ENCODE measurements at places on chromosomes 1 and 21.

DNA sequence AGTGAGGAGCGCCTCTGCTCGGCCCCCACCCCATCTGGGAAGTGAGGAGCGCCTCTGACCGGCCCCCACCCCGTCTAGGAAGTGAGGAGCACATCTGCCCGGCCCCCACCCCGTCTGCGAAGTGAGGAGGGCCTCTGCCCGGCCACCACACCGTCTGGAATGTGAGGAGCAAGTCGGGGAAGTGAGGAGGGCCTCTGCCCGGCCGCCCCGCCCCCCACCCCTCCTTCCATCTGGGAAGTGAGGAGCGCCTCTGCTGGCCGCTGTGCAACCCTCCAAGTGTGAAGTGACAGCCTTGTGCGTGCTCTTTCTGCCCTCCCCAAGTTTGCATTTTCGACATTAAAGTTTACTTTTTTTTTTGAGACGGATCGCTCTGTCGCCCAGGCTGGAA, 5.1 kb upstream of the ZZZ3 start:
- DNase-seq, result no peak

DNA sequence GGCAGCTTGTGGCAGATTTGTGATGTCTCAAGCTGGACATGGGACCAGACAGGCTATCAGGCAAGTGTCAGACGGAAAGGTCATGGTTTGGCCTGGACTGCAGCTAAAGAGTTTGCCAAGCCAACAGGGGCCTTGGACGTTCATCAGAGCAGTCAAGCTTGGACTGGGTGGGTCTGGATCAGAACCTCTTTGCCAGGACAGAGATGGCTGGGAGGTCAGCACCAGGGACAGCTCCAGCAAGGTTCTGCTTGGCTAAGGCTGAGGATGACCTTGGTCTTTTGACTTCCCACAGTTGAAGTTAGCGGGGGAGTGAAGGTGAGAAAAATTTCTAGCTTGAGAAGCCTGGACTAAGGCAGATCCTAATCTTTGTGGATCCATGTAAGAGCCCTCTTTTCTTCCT, 68.1 kb downstream of the GRIK3 start:
- DNase-seq, result no peak

- DNase-seq, result no peak
These were observed 191.2 kb upstream of the GREM2 start for GRCh38 chr1:240803151-240803550.

DNA sequence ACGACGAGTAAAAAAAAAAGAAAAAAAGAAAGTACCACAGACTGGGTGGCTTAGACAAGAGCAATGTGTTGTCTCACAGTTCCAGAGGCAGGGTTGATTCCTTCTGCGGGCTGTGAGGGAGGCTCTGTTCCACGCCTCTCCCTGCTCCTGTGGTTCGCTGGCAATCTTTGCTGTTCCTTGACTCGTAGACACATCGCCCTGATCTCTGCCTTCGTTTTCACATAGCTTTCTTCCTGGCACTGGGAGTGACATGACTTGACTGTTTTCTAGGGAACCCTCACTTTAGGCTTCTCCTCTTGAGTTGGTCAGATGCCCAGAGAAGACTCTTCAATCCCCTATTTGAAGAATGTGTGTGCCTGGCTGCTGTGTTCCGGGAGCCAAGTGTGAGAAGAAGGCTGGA, 133.6 kb downstream of the TM2D1 start:
- no peak for DNase-seq

- DNase-seq, result no peak
These were observed 16.6 kb downstream of the NOC2L start for GRCh38 chr1:942411-942821.

DNA sequence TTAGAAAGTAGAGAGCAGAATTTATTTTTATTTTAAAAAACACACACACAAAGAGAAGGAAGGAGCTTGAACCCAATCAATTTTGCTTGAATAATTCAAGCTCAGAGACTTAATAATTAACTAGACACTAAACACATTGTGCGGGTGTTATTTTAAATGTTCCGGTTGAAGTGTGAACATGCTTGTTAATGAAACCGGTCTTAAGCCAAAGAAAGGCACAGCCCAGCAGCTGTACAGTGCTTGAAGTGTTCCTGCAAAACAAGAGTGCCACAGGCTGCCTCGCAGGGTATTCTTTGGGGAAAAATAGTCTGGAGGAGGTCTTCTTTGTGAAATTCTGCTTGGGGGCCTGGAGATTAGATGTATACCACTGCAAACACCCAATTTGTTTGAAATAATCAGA, 2.2 kb upstream of the CDC42BPA start:
- peak; percentile 25 for DNase-seq

- DNase-seq, result peak; percentile 24
These were observed at the start of gene SCMH1 for GRCh38 chr1:41241749-41242341. Gene SCMH1, minus strand, starts transcription at chr1:41242306. Its CDS starts 56,173 bp downstream, at chr1:41186133.

- no peak for DNase-seq
These were observed 94.2 kb upstream of the SERBP1 start for GRCh38 chr1:67524143-67525052.

DNA sequence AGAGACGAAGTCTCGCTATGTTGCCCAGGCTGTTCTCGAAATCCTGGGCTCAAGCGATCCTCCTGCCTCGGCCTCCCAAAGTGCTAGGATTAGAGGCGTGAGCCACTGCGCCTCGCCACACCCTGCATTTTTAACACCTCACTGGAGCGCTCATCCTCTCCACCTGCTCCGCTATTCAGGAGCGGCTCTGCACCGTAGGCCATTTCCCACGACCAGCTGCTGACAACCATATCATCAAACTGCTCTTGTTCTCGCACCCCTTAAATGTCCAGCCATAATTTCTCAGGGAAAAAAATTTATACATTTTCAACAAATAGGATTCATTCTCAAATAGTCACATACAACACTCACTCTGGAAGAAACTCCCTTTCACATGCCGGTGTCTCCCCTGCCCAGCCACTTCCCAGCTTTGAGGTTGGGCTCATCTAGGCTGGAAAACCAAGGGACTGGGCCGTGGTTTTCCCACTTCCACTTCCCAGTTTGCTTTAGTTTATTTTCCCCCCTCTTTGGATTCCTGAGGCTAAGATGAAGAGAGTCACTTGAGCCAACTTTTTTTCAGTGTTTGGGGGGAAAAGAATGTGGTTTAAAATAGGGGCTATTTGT, 639 bp upstream of the IPO9 start:
- no peak for DNase-seq

DNA sequence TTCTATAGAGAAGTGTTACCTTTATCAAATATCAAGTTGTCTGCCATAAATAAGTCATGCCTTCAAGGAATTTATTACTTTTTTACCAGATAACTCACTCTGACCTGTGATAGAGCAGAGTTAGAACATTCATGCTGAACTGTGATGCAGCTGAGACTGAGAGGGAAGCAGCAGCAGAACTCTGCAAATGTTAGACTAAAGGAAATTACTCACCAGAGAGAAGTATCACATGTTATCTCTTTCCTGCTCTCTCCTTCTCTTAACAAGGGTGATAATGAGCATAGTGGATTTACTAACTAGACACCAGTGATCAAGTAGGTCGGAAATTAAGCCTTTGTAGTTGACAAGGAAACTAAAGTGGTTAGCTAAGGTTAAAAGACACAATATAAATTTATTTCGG, 181.6 kb downstream of the RASAL2 start:
- no peak for DNase-seq

GRCh38 chr21:37358397-37358796, 8.2 kb upstream of the DYRK1A start:
- DNase-seq, result no peak

GRCh38 chr1:207950750-207951149, 39.8 kb upstream of the CD34 start:
- no peak for DNase-seq

DNA sequence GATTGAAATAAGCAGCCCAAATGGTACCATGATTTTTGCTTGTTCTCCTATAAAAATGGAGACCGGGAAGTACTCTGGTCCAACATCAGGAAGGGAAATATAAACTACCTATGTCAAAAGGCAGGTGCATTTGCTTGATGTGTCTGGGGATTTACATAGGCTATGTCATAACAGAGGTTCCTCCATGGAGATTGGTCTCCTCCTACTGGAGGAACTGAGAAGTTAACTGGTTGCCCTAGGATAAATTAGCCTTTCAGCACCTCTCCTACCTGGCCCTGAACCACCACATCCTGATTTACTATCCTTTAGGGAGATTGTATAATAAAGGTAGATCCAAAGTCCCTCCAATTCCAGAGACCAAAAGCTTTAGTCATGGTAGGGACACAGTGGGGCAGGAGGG, 1109.3 kb upstream of the B3GALT2 start:
- DNase-seq, result no peak

DNA sequence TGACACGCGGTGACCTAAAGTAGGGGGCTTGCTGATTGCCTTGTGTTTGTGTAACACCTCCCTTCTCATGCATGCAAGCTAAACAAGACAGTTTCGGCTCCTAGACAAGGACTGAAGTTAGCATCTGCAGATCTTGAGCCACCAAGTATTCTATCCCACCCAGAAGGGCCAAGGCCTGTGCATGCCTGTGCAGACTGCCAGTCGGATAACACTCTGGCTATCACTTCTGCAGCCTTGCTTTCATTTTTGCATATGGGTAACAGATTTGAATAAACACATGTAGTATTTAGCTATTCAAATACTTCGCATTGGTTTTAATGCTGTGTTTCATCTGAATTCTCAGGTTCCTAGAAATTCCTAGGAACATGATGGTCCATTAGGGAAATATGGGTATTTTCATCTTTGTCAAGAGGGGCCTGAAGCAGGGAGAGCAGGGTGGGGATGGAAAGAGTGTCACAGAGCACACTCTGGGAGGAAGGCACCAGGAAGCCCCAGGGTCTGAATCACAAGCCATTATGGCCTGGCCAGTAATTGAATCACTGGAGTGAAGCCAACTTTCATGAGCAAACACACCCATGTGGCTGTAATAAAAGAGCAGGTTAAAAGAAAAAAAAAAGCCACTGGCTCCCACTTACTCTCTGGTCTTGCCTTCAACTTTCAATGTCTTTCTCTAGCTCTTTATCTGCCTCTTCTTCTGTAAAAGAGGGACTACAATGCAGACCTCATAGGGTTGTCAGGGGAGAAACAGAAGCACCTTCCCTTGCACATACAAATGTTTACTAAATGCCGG, 28.3 kb downstream of the GADD45A start:
- DNase-seq, result no peak

GRCh38 chr1:87712261-87713010, 383.8 kb downstream of the LMO4 start:
- no peak for DNase-seq

DNA sequence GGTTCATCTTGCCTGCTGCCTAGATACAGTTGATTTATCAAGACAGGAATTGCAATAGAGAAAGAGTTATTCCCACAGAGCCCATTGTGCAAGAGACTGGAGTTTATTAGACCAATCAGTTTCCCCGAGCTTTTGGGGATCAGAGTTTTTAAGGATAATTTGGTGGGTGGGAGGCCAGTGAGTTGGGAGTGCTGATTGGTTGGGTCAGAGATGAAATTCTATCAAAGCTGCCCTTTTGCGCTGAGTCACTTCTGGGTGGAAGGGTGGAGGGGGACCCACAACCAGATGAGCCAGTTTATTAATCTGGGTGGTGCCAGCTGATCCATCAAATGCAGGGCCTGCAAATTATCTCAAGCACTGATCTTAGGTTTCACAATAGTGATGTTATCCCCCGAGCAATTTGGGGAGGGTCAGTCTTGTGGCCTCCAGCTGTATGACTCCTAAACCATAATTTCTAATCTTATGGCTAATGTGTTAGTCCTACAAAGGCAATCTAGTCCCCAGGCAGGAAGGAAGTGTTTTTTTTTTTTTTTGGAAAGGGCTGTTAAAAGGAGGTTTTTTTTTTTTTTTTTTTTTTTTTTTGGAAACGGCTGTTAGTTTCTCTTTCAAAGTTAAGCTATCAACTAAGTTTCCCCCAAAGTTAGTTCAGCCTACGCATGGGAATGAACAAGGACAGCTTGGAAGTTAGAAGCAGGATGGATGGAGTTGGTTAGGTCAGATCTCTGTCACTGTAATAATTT, 7.4 kb downstream of the SLC16A4 start:
- no peak for DNase-seq

- DNase-seq, result no peak
These were observed 45.5 kb downstream of the NMNAT2 start for GRCh38 chr1:183372586-183373230.

DNA sequence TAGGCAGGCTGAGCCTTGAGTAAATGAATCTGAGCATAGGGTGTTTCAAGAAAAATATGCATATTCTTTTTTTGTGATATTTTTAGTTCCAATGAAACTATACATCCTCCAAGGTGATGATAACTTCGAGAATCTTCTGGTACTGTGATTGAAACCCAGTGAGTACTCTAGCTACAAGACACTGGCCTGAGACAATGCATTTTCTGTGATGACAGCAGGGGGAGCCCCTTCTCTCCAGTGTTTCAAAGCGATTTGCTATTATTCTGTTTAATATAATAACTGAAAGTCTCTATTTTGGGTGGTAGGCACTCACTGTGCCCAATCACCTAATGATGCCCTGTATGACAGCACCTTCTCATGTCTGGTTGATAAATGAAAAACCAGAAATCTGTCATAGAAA, 12.1 kb downstream of the IRF2BP2 start:
- peak; percentile 63 for DNase-seq

DNA sequence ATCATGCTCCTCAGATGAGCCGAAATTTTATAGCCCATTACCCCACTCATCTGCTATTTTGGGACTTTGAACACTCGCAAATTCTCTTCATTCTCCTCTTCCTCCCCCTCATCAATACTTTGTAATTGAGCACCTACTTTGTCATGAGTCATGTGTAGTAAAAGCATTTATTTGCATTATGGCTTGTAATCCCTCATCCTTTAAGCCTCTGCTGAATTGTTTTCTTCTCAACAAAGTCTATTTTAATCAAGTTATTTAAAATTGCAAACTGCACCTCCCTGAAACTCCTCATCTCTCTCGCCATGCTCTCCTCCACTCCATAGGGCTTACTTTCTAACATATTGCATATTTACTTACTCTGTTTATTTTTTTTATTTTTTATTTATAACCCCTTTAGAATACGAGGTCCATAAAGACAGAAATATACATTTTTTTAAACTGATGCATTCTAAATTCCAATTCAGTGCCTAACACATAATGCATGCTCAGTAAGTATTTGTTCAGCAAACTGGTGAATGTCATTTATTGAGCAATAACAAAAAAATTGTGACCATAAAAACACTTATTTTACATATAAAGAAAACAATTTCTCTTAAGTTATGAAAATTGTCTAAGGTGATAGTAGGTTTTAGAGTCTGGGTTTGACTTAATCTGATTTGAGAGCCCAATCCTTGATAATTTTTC, 161.7 kb downstream of the FASLG start:
- no peak for DNase-seq

DNA sequence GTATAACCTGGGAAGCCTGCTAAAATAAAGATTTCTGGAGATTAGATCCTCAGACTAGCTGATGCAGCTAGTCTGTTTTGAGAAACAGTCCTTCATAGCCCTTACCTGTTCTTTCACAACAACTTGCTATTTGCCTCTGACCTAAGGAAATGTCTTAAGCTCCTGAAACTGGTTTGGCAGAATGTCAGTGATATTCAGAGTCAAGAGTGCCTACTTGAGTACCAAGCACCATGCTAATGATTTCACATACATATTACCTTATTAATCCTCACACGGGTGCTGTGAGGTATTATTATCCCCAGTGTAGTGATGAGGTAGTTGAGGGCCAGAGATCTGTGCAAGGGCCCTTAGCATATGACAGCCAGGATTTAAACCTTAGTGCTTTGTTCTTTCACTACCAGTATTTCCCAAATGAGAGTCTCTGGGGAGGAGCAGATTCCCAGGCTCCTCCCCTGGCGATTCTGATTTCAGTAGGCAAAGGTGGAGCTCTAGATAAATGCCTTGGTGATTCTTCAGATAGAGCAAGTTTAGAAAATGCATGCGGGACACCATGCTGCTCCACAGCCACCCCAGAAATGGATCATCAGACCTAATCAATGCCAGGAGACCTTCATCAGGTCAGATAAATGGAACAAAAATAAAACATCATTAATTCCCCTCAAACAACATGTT, 47.4 kb upstream of the WNT2B start:
- DNase-seq, result no peak
